Stimulated activated CD4-positive, alpha-beta T cell treated with anti-CD3 and anti-CD28 coated beads, Interleukin-2, amount 100 ng/mL, for 48 hours (primary cell): ENCODE measurements at places on chromosomes 13 and 19.

- no peak for DNase-seq
Measured at GRCh38 chr13:22877421-22877820, 303.4 kb upstream of the SGCG start.

DNA sequence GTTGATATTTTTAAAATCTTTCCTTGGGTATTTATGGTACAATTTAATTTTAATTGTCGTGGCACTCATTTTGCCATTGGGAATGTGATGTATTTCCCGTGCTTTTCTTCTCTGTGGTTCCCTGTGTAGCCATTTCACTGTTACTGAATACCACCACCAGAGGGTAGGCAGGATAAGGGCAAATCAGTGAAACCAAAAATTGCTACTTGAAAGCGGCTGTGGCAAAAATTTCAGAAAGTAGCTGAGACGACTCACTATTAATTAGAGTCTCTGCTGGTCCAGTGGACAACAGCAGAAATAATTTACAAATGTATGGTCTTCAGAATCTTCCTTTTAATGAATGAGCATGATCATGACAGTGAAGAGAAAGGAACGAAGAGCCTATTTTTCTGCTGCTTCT is 34.4 kb upstream of the MIR17HG start:
- DNase-seq, result no peak

DNA sequence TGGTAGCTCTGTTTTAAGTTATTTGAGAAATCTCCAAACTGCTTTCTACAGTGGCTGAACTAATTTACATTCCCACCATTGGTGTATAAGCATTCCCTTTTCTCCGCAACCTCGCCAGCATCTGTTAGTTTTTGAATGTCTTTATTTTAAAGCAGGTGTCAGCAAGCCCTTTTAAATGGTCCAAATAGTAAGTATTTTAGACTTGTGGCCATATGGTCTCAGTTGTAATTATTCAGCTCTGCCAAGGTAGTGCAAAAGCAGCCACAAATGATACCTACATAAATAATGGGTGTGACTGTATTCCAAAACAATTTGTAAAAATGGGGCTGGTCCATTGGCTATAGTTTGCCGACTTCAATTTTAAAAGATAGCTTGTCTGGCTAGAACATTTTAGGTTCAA is 58.7 kb upstream of the TMTC4 start:
- DNase-seq, result no peak

DNA sequence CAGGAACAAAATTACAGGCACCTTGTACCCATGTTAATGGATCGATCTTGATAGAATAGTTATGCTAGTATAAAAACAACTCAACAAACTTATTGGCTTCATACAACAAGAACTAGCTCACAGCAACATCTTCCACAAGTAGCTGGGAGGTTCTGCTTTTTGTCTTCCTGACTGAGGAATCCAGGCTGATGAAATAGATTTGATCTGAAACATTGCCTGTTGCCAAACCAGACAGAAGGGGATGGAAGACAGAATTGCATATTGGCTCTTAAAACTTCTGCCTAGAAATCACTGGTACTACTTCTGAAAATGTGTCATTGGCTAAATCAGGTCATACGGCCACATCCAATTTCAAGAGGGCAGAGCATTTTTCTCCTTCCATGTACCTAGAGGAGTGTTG is 267.3 kb downstream of the RFC3 start:
- DNase-seq, result no peak

DNA sequence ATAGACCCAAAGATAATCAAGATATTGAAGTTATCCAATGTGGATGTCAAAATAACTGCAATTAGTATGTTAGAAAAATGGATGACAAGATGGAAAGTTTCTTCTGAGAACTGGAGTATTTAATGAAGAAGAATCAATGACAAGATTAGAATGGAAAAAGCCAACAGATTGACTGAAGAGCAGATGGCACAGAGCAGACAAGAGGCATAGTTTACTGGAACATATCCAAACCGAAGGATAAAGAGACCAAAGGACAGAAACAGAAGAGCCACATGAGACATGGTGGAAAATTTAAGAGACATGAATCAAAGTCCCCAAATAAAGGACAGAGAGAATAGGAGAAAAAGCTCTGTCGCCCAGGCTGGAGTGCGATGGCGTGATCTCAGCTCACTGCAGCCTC is 89.6 kb upstream of the RXFP2 start:
- DNase-seq, result no peak

DNA sequence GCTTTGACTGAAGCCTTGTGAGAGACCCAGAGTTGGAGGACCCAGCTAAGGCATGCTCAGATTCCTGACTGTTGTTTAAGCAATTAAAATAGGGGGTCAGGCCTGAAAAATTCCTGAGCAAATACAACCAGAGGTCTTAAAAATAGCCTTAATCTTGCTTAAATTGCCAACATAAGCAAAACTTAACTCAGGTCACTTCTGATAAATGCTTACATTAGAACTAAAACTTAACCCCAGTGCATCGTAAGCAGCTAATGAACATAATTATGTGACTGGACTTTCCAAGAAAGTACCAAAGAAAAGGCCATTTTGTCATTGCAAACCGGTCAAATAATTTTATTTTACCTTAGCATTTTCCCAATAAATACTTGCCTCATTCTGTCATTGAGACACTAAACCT is 294.5 kb downstream of the ENOX1 start:
- DNase-seq, result no peak

DNA sequence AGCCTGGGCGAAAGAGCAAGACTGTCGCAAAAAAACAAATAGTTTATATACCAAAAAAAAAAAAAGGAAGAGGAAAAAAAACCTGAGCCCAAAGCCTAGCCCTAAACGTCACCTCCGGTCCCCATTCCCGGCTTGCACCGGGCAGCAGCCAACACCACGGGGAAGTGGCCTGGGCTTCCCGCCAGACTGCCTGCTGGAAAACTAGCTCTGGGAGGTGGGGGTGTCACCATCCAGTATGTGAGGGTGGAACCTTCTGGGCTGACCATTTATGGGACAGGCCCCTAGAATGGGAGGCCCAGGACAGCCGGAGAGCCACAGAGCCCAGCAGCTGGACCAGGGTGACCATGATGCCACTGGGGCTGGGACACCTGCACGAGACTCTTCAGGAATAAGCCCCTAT is 37.3 kb downstream of the IL12RB1 start:
- no peak for DNase-seq

- no peak for DNase-seq
Measured at GRCh38 chr13:40478775-40479174, 187.7 kb downstream of the FOXO1 start.
